GM13976 (cell line): ENCODE measurements at places on chromosomes 4 and X.
A peak's percentile ranks its signal among the peaks of the same experiment; 100 is the strongest.

GRCh38 chrX:139759637-139760036 is 51.7 kb upstream of the MCF2 start:
- no peak for DNase-seq

GRCh38 chrX:43750248-43750676 is 94.2 kb downstream of the MAOA start:
- DNase-seq = peak; percentile 37

DNA sequence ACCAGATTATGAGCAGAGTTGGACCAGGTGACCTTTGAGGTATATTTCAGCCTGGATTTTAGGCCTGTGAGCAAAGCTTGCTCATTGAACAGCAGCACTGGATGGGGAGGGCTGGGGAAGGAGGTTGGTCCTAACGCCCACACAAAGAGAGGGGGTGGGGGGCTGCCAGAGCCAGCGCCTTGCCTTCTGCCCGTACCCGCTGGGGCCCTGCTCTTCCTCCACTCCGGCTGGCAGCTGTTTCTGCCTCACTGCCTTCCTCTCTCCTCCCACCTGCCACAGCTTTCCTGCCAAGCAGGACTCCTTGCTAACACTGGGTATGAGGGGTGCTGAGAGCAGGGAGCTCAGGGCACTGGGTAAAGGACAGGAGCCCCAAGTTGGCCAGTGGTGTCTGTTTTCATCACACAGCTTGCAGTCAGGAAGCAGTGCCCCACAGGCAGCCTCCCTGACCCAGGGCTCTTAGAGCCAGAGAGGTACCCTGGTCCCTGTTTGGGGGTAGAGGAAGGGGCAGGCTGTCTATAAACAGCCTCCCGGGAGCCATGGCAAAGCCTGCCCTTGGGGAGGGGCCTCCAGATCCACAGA is 6.1 kb downstream of the NALF2 start:
- no peak for DNase-seq

- no peak for DNase-seq
Measured at GRCh38 chrX:111095974-111096895, at the start of gene PAK3. TSS of gene PAK3 (plus strand) at chrX:111096191. CDS start at chrX:111123104, 26,913 bp downstream.

GRCh38 chr4:173468314-173468713 is 61.7 kb downstream of the HAND2 start:
- DNase-seq = no peak

GRCh38 chr4:7092026-7092425 is 24.2 kb upstream of the GRPEL1 start:
- no peak for DNase-seq

DNA sequence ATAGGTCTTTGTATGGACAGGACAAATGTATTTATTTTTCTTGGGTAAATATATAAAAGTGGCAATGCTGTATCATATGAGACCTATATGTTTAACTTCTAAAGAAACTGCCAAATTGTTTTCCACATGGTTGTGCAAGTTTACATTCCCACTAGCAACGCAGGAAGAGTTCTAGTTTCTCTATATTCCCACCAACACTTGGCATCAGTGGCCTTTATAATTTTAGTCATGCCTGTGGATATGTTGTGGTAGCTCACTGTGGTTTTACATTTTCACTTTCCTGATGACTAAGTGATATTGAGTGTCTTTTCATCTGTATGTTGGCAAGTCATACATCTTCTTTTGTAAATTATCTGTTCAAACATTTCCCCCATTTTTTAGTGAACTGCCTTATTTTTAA is 126.0 kb downstream of the EMCN start:
- no peak for DNase-seq

DNA sequence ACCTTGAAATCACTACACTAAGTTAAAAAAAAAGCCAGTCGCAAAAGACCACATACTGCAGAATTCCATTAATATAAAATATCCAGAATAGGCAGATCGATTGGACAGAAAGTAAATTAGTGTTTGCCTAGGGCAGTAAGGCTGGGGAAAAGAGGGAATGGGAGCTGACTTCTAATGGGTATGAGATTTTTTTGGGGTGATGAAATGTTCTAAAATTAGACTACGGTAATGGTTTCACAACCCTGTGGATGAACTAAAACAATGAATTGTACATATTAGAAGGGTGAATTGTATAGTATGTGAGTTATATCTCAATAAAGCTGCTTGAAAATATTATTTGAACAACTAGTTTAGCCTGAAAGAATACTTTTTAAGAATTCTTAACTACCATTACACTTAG is 6.7 kb upstream of the GPRIN3 start:
- no peak for DNase-seq

DNA sequence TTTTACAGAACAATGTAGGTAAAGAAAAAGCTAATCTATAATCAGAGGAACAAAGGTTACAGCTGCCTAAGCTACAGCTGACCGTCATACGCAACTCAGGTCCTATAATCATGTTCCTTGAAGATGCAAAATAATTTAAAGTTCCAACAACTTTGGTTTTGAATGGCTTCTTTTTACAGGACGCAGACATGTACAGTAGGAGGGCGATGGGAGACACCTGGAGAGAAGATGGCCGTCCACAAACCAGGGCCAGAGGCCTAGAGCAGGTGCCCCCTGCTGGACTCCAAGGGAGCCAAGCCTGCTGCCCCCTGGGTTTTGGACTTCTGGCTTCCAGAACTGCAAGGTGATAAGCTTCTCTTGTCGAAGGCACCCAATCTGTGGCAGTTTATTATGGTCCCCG is 10.6 kb downstream of the HGFAC start:
- DNase-seq = no peak

GRCh38 chrX:68650491-68650890 is 3.0 kb downstream of the STARD8 start:
- no peak for DNase-seq

- no peak for DNase-seq
Measured at GRCh38 chrX:49058794-49059193, at the start of gene CCDC120. TSS of gene CCDC120 (plus strand) at chrX:49058999. CDS start at chrX:49062042, 3,043 bp downstream.

DNA sequence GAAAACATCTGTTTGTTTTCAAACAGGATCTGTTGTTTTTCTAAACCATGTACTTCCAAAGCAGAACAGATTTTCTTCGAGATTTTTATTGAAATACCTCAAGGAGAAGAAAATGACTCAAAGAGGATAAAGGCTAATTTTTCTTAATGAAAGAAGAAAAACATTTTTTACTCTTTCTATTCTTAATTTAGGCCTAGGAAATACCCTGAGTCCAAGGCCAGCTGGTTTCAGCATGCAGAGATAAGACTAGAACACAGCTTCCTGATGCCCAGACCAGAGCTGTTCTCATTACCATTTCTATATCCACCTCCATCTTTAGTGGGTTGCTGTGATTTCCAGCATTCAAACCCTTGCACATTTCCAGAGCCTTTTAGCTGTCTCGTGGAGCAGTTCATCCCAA is 18.3 kb downstream of the GAB1 start:
- DNase-seq = no peak

DNA sequence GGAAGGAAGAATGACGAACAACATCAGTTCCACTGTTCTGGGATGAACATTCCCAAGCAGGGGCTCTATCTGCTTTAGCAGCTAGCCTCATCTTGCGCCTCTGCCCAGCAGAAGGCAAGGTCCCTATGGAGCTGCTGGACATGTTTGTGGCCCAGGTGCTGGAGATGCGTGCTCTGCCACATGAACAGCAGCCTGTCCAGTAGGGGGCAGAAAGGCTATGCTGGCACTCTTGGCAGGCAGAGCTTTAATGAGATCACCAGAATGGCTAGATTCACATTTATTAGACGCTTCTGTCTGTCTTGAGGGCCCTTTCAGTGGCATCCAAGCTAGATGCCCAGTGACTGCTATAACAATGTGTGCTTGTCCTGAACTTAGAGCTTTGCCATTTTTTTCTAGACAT is 1826.0 kb downstream of the STIM2 start:
- DNase-seq = no peak

DNA sequence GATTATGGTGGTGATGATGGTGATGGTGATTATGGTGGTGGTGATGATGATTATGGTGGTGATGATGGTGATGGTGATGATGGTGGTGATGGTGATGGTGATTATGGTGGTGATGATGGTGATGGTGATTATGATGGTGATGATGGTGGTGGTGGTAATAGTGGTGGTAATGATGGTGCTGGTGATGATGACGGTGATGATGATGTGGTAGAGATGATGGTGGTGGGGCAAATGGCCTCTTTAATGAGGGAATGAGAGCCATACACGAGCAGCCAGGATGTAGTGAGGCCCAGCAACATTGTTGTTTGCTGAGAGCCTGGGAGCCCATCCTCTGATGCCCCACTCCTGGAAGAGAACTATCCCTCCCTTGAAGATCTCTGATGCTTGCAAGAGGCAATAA is 29.0 kb downstream of the HMX1 start:
- DNase-seq = no peak

DNA sequence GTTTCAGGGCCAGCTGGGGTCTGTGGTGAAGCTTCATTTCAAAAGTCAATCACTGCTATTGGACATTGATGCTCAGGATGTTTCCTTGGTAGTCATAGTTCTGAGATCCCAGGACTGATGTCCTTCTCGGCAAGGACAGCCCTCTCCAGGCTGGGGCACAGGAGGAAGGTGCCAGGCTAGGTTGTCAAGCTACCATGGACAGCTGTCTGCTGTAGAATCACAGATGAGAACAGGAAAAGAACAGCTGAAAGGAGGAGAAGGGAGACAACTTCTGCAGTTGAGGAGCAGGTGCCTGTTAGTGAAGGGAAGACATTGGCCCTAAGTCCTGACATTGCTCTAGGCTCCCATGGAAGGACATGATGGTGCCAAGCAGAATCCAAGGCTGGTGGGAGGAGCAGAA is 58.0 kb downstream of the XAGE2 start:
- no peak for DNase-seq

DNA sequence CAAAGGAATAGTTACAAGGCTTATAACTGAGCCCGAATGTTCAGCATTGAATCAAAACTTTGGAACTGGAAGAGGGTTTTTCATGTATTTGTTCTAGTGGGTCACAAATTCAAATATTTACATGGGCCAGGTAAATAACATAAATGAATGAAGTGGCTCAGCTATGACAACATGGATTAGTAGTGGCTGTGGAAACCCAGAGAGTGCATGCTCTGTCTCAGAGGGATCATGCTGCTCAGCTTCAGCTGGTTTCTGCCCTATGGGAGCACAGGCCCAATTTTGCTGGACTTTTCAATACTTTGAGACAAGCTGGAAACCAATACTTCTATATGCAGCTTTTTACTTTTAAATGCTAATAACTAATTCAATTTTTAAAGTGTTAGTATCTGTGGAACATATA is 394.0 kb upstream of the TEX13C start:
- no peak for DNase-seq

GRCh38 chr4:73064536-73064935 is 5.0 kb downstream of the COX18 start:
- DNase-seq = no peak

DNA sequence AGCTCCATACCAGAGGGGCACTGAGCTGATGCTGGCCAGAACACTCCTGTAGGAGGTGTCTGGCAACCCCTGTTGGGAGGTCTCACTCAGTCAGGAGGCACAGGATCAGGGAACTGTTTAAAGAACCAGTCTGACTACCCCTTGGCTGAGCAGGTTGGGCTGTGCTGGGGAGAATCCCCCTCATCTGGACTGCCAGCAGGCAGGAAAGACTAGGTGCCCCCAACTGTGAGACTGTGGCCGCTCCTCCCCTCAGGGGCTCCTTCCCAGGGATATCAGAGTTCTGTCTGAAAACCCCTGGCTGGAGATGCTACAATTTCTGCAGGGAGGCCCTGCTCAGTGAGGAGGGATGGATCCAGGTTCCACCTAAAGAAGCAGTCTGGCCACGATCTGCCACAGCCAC is 245.3 kb downstream of the MAPK10 start:
- DNase-seq = no peak

DNA sequence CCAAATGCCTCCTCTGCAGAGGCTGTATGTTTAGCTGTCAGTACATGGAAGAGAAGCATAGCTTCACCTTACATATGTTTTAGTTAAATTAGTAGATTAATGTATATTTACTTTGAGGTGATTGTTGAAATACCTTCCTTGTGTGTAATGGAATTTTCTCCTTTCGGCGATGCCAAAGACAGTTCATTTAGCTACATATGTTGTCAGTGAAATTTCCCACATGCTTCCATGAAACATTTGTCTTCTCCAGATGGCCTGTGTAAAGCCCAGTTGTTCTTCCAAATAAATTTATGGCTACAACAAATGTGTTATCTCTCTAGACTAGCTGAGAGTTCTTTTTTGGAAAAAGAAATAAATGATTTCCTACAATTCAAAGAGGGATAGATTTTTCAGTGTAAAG is 95.2 kb downstream of the GPAT3 start:
- no peak for DNase-seq

- no peak for DNase-seq
Measured at GRCh38 chr4:138445098-138445497, 202.9 kb upstream of the SLC7A11 start.

DNA sequence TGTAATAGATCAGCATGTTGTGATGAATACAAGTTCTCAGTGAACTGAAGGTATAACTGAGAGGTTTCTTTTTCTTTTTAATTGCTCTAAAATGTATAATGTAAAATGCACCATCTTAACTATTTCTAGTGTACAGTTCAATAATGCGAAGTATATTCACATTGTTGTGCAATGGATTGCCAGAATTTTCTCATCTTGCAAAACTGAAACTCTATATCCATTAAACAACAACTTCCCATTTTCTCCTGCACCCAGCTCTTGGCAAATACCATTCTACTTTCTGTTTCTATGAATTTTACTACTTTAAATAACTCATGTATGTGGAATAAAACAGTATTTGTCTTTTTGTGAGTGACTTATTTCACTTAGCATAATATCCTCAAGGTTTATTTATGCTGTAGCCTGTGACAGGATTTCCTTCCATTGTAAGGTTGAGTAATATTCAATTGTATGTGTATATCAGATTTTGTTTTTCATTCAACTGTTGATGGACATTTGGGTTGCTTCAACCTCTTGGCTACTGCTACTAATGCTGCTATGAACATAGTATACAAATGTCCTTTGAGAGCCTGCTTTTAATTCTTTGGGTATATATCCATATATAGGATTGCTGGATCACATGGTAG is 53.5 kb upstream of the NPFFR2 start:
- DNase-seq = no peak

GRCh38 chr4:80655662-80656061 is 320.1 kb downstream of the CFAP299 start:
- DNase-seq = no peak

GRCh38 chrX:136999024-136999423 is 34.8 kb downstream of the GPR101 start:
- no peak for DNase-seq
